ENCODE measurements at places on chromosomes 16 and 17.

DNA sequence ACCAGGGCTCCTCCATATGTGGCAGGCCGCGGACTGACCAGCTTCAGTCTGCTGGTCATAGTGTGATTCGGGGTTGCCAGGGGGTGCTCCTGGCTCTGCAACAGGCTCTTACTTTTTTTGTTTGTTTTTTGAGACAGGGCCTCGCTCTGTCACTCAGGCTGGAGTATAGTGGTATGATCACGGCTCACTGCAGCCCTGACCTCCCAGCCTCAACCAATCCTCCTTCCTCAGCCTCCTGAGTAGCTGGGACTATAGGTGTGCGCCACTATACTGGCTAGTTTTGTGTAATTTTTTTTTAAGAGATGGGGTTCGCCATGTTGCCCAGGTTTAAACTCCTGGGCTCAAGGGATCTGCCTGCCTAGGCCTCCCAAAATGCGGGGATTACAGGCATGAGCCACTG lies 11.8 kb upstream of the KCNH6 start:
- no peak for DNase-seq

GRCh38 chr16:51755039-51755501 lies 604.0 kb upstream of the SALL1 start:
- no peak for DNase-seq

DNA sequence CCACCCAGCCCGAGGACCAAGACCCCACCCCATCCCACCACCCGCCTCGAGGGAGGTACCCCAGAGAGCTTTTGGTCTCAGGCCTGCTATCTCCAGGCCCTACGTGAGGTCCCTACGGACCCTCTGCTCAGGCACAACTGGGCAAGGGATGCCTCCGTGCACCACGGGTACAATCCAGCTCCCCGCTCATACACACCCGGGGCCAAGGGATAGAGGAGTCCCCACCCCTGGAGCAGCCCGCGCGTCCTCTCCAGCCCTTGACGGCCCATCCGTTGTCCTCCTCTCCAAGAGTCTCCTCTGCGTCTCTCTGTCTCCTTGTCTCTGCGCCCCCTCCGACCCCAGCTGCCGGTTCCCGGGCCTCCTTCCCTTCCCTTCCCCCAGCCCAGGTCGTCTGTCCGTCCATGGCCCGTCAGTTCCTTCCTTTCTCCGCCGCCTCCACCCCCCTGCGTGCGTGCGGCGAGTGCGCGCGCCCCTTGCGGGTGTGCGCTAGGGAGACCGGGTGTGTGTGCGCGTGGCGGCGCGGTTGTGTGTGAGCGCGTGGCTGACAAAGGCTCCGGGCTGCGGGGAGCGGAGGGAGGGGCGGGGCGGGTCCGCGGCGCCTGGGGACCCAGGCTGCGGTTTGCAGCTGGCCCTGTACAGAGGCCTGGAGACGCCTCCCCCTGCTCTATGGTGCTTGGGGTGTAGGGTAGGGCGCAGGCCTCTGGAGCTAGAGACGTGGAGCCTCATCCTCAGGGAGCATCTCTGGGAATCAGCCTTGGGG lies 930 bp downstream of the SPNS2 start:
- no peak for DNase-seq

DNA sequence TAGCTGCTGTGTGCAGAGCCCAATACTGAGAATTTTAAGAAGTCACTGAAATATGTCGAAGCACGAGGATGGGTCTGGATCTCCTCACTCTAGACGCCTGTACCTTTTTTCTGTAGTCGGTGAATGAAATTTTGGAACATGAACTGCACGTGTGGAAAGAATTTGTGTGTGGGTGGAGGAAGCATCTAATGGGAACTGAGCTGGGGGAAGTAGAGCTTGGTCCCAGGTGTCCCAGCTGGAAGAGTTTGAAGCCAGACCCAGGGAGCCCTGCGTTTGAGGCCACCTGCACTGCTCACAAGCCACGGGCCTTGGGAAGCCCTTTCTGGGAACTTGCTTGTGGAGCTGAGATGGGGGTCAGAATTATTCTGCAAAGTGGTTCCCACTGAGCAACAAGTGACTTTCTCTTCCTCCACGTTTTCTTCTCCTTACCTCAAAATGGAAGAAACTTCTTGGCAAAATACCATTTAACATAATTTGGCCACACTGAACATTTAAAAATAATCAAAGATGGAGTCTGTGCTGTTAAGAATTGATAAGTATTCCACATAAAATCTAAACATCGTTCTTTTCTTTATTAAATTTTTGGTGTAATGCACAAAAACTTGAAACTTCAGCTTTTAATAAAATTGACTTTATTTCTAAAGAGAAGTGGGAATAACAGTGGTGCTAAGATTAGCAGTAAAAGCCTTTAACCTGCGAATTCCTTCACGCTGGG lies 163.8 kb downstream of the PRKCA start:
- no peak for DNase-seq

DNA sequence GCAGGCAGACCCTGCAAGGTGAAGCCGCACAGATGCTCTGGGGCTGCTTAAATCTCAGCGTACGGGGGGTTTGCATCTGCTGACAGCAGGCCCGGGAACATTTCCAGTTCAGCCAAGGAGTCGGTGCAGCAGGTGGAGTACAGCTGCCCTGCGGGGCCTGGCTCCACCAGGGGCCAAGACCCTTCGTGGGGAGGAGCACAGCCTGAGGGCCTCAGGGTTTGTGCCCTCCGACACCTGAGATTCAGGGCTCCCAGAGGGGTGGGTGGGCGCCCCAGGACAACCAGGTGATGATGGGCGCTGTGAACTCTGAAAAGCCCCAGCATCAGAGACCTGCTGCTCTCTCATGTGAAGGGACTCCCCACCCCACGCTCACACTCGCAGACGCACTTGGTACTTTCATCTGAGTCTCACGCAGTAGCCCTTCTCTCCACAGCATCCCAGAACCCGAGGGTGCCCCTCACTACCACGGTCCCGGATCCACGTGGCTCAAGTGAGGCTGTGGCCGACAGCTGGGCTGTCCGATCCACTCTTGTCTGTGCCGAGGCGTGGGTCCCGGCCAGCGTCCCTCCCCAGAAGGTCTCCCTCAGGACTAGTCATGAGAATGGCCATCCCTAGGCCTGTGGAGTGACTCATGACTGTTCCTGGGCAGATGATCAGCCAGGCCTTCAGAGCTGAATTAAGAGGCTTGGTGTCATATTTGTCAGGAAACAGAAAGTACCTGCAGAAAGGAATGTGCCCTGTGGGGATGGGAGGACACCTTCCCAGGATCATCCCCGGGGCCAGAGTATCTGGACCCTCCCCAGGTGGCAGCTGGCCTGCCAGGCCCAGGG lies 29.6 kb downstream of the ACSF3 start:
- no peak for DNase-seq

Measured in activated CD4-positive, alpha-beta T cell treated with anti-CD3 and anti-CD28 coated beads for 48 hours (primary cell).